Activated naive CD8-positive, alpha-beta T cell treated with anti-CD3 and anti-CD28 coated beads for 36 hours (primary cell): ENCODE measurements at places on chromosomes 3 and 15. TPM values are rescaled to one million over a fixed set of nuclear protein-coding genes. Genes with fewer than 3 reads are reported as not detected.
A peak's percentile ranks its signal among the peaks of the same experiment; 100 is the strongest.

TGM4 gene
- total RNA-seq = not detected

PRKCI gene
- total RNA-seq = 22.8 TPM

- no peak for DNase-seq
- H3K36me3 ChIP-seq = no peaks in the 10 kb centered on the region
- no peak overlapping the region for H3K4me3 ChIP-seq
- no peaks in the 10 kb centered on the region for H3K27me3 ChIP-seq
These were observed 459.4 kb upstream of the ROBO1 start for GRCh38 chr3:80227216-80227615.

DNA sequence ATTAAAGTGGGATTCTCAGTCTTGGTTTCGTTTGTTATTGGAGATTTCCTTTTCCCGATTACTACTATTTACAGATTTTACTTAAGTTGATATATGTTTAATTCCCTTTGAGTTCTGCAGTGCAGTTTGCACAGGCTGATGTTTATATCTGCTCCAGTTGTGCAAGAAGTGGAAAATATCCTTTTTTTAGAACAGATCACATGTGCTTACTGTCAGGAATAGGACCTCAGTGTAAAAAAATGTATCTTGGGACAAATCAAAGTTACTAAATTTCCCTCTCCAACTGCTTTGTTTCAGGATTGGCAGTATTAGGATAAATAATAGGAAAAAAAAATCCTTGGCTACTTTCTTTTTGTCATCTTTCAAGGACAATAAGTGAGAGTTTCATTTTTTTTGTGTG lies 6.9 kb downstream of the MITF start:
- H3K27me3 ChIP-seq = peaks cover 17% of the 10 kb centered on the region
- no peak overlapping the region for H3K27ac ChIP-seq
- peaks cover 8% of the 10 kb centered on the region for H3K4me1 ChIP-seq
- no peak for DNase-seq
- H3K4me3 ChIP-seq = no peak overlapping the region
- no peaks in the 10 kb centered on the region for H3K36me3 ChIP-seq

DNA sequence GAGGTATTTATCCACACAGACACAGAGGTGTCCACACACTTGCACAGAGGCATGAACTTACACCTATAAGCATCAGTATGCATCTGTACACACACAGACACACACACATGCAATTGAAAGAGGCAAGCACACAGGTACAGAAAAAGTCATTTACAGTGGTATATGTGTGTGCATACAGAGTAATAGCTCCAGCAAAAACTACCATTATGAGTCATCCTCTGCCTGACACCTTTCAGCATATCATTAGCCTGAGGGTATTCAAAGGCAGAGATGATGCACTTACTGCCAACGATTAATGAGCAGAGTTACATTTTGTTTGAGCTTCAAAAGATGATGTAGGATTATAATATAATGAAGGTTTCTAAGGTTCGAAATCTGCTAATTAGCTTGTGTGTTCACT lies 100.3 kb upstream of the TPRG1 start:
- peaks cover 8% of the 10 kb centered on the region for H3K4me1 ChIP-seq
- no peaks in the 10 kb centered on the region for H3K27me3 ChIP-seq
- no peak overlapping the region for H3K27ac ChIP-seq
- DNase-seq = peak; percentile 3

- H3K27me3 ChIP-seq = no peaks in the 10 kb centered on the region
- H3K4me3 ChIP-seq = no peak overlapping the region
- peaks cover 15% of the 10 kb centered on the region for H3K36me3 ChIP-seq
- peak; percentile 57 for DNase-seq
- H3K27ac ChIP-seq = no peak overlapping the region
These were observed 45.1 kb downstream of the EFCAB12 start for GRCh38 chr3:129383292-129383860.

- H3K27me3 ChIP-seq = no peaks in the 10 kb centered on the region
- H3K4me1 ChIP-seq = no peaks in the 10 kb centered on the region
- no peak overlapping the region for H3K27ac ChIP-seq
These were observed 417.0 kb upstream of the AGTR1 start for GRCh38 chr3:148280623-148281242.

DNA sequence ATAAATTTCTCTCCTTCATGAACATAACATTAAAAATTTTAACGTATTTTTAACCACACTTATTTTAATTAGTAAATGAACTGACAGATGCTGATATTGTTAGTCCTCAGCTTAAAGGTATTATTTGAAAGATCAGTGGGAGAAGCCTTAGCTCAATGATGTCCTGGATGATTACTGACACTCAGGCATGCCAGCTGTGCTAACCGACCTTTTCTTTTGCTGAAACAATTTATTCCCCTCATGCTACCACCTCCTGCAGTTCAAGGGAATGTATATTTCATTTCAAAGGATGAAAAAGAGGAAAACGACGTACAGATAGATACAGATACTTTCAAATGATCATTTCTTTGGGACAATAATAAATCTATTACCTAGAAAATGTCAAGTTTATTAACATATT lies 620.8 kb downstream of the FGF12 start:
- no peaks in the 10 kb centered on the region for H3K27me3 ChIP-seq
- H3K4me3 ChIP-seq = no peak overlapping the region
- H3K4me1 ChIP-seq = no peaks in the 10 kb centered on the region
- no peaks in the 10 kb centered on the region for H3K36me3 ChIP-seq

GRCh38 chr3:116474032-116474780 lies 28.9 kb upstream of the LSAMP start:
- H3K36me3 ChIP-seq = no peaks in the 10 kb centered on the region
- H3K4me1 ChIP-seq = no peaks in the 10 kb centered on the region
- no peak overlapping the region for H3K4me3 ChIP-seq
- DNase-seq = no peak
- no peak overlapping the region for H3K27ac ChIP-seq

- no peaks in the 10 kb centered on the region for H3K4me1 ChIP-seq
- no peak for DNase-seq
- H3K27me3 ChIP-seq = no peaks in the 10 kb centered on the region
- no peaks in the 10 kb centered on the region for H3K36me3 ChIP-seq
These were observed 13.0 kb downstream of the TMEM44 start for GRCh38 chr3:194620196-194620595.
